ENCODE measurements at places on chromosomes 4 and X. TPM values are rescaled to one million over a fixed set of nuclear protein-coding genes. Genes with fewer than 3 reads are reported as not detected.

DNA sequence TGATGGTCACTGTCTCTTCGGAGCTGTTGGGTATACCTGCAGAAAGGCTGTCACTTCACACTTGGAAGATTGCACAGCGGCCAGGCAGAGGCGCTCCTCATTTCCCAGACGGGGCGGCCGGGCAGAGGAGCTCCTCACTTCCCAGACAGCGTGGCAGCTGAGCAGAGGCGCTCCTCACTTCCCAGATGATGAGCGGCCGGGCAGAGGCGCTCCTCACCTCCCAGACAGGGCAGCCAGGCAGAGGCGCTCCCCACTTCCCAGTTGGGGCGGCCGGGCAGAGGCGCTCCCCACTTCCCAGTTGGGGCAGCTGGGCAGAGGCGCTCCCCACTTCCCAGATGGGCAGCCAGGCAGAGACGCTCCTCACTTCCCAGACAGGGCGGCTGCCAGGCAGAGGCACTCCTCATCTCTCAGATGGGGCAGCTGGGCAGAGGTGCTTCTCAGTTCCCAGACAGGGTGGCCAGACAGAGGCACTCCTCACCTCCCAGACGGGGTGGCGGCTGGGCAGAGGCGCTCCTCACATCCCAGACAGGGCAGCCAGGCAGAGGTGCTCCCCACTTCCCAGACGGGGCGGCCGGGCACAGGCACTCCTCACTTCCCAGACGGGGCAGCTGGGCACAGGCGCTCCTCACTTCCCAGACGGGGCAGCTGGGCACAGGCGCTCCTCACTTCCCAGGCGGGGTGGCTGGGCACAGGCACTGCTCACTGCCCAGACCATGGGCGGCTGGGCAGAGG is 18.8 kb downstream of the PABPC1L2B start:
- no peak for DNase-seq

GRCh38 chrX:148185631-148186030 is 204.5 kb downstream of the FMR1NB start:
- DNase-seq = no peak

CXCL1 gene
- 1.3 TPM for total RNA-seq

GRCh38 chr4:56147371-56147770 is 198.6 kb downstream of the CEP135 start:
- DNase-seq = no peak

- DNase-seq = no peak
Measured at GRCh38 chrX:95318882-95319281, 1365.8 kb upstream of the DIAPH2 start.

WNK3 gene
- 0.73 TPM for total RNA-seq

GRCh38 chrX:73647632-73648322 is 84.8 kb downstream of the CHIC1 start:
- DNase-seq = no peak

- DNase-seq = no peak
Measured at GRCh38 chr4:71550220-71551165, 211.7 kb downstream of the SLC4A4 start.

TCEAL2 gene
- total RNA-seq = not detected

GLRA2 gene
- total RNA-seq = not detected

GRCh38 chr4:180489787-180490186 is 1753.4 kb upstream of the TENM3 start:
- no peak for DNase-seq

GRCh38 chr4:25527034-25527433 is 128.6 kb upstream of the SLC34A2 start:
- DNase-seq = no peak

F8A2 gene
- total RNA-seq = not detected

PRSS12 gene
- not detected for total RNA-seq

IGFBP7 gene
- 862 TPM for total RNA-seq

DNA sequence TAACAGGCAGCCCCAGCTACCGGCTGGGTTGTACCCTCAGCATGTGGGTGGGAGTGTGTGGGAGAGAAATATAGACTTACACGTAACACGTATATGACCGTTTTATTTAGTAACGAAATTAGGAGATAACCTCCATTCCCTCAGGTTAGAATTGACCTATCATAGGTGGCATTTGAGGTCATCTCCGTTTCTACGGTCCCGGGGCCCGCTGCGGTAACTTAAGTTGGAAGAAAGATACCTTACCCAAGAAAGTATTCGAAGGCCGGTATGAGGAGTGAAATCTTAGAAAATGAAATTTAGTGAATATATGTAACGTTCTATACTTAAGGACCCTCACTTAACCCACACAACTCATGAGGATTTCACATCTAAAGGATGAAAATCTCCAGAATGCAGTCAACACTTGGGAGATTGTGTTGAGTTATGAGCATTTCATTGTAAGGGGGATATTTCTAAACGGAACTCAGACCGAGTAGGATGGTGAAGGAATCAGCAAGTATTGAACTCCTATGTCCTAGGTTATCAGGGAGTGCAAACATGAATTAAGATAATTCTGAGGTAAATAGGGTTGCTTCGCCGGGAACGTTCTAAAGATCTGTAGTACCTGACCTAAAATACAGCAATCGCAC is 891 bp downstream of the CISD2 start:
- DNase-seq = no peak

DNA sequence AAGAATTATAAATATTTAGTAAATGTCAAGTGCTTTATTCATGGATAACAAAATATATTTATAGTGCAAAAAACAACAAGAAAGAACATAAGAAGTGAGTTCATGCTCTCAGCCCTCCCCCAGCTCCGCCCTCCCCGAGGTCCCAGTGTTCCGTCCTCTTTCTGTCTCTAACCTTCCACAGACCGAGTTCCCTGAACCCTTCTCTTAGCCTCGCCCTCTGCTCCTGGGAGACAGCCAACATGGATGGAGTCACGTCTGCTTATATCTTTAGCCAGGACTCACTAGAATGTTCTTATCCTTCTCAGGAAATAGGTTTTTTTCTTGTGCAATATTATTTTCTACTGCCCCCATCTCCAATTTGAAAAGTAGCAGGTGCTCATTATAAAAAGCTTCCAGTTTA is 40.1 kb upstream of the HELT start:
- DNase-seq = no peak

DGAT2L6 gene
- not detected for total RNA-seq

- DNase-seq = no peak
Measured at GRCh38 chrX:30635630-30636029, 17.6 kb upstream of the GK start.

- no peak for DNase-seq
Measured at GRCh38 chr4:154234576-154234975, 257.0 kb downstream of the DCHS2 start.

GRCh38 chrX:1249101-1249887 is 19.3 kb upstream of the CSF2RA start:
- peak; percentile 89 for DNase-seq

- peak; percentile 52 for DNase-seq
Measured at GRCh38 chr4:56871371-56871866, 36.3 kb upstream of the REST start.

GRCh38 chrX:15151267-15152186 is 118.4 kb downstream of the ASB9 start:
- DNase-seq = no peak

- DNase-seq = no peak
Measured at GRCh38 chr4:100063355-100063754, 113.3 kb upstream of the H2AZ1 start.

DNA sequence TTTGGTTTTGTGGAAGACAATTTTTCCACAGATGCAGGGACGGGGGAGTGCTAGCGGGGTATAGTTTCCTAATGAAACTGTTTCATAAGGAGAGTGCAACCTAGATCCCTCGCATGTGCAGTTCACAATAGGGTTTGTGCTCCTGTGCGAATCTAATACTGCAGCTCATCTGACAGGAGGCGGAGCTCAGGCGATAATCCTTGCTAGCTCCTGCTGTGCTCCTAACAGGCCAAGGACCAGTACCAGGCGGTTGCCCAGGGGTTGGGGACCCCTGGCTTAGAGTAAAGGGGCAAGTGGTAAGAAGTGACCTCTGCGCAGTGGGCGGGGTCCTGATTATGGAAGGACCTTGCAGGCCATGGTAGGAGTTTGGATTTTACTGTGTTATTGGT is 3.8 kb downstream of the SCML1 start:
- DNase-seq = no peak

- no peak for DNase-seq
Measured at GRCh38 chrX:110331444-110332030, 13.7 kb upstream of the AMMECR1 start.

ABLIM2 gene
- 24.9 TPM for total RNA-seq

MAGEB17 gene
- not detected for total RNA-seq

DNA sequence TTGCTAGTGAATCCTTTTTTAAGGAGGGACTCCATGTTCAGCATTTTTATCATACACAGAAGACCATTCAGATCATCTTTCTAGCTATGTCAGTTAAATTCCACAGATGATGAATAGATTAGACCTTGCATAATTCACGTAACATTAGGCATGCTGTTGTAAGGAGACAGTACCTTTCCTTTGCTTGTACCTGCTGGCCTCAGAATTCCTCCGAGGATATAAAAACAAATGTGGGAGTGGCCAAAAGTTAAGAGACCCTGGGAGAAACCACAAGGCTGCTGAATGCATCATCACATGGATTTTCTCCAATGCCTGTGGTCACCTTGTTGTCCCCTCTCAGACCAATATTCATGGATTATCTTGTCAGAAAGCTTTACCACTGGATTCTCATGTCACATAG is 201.4 kb downstream of the MAGEB17 start:
- DNase-seq = no peak

DNA sequence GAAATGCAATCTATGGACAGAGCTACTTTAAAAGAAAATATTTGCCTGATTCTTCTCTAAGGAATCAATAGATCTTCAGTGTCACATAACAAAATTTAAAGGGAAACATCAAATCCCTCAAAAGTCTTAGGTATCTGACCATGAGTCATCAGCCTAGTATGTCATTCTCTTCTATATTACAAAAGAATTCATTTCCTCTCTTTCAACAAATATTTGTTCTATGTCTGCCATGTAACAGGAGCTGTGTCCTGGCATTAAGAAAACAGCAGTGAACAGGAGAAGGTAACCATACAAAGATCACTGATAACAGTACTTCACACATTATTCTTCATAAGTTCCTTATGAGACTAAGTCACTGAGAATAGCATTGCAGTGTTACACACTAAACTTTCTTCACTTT is 243.6 kb upstream of the DKK2 start:
- no peak for DNase-seq

DNA sequence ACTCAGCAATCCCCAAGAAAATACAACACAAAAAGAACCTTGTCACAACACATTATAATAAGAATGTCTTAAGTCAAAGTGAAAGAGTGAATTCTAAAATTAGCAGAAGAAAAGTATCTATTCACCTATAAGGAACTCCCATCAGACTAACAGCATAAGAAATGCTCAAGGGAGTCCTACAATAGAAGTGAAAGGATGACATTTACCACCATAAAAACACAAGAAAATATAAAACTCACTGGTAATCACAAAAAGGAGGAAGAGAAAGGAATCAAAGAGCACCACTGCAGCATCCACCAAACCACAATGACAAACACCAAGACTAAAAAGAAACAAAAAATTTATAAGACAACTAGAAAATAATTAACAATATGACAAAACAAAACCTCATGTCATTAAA is 257.0 kb upstream of the AGTR2 start:
- no peak for DNase-seq

PFKFB1 gene
- 0.16 TPM for total RNA-seq

- no peak for DNase-seq
Measured at GRCh38 chrX:83008415-83008814, 499.7 kb upstream of the POU3F4 start.

SPANXA2 gene
- not detected for total RNA-seq

- DNase-seq = no peak
Measured at GRCh38 chrX:109390556-109390955, 91.3 kb downstream of the GUCY2F start.

EGFL6 gene
- total RNA-seq = not detected

STAP1 gene
- total RNA-seq = not detected

RHOXF1 gene
- total RNA-seq = not detected

DNA sequence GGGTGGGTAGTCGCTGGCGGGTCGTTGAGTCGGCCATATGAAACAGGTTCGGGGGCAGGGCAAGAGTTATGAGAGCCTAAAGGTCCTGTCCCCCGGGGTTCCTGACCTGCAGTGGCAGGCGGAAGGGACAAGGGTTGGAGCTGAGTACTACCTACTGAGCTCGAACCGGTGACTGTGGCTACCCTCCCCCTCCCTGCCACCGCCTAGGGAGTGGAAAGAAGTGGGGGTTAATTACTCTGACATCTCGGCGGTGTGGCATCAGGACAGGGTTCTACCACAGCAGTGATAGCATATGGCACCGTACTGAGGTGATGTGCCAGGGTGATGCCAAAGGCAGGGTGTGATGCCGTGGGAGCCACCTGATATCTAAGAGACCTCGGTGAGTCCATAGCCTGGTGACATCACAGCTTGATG is 307 bp downstream of the ATG4A start:
- no peak for DNase-seq

TRAM1L1 gene
- total RNA-seq = 0.57 TPM

DNA sequence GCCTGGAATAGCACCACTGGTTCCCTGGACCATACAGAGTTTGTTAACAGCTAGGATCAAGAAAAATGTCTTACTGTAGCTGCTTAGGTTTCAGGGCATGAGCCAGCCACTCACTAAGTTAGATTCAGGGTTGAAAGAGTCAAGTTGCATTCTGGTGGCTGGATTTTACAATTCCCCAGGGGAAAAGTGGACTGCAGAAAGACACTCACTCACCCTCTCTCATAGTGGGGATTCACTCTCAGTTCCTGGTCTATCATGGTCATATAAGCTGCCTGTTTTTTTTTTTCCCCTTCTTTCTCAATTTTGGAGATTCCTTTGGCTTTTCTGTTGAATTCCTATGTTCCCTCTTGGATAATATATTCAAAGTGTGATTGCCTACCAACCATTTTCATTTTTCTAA is 744.2 kb upstream of the GRIA3 start:
- no peak for DNase-seq

DNA sequence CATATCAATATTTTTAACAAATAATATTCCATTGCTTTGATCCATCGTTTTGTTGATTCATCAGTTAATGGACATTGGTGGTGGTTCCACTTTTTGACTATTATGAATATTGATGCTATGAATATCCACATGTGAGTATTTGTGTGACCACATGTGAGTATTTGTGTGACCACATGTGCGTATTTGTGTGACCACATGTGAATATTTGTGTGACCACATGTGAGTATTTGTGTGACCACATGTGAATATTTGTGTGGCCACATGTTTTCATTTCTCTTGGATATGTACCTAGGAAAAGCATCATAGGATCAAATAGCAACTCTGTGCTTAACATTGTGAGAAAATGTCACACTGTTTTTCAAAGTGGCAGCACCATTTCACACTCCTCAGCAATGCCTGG is 433.6 kb upstream of the FRG1 start:
- DNase-seq = no peak

- no peak for DNase-seq
Measured at GRCh38 chr4:22339491-22339890, 176.4 kb downstream of the ADGRA3 start.

SNX12 gene
- total RNA-seq = 49.5 TPM

- no peak for DNase-seq
Measured at GRCh38 chrX:23626651-23627050, 40.6 kb upstream of the PRDX4 start.

DNA sequence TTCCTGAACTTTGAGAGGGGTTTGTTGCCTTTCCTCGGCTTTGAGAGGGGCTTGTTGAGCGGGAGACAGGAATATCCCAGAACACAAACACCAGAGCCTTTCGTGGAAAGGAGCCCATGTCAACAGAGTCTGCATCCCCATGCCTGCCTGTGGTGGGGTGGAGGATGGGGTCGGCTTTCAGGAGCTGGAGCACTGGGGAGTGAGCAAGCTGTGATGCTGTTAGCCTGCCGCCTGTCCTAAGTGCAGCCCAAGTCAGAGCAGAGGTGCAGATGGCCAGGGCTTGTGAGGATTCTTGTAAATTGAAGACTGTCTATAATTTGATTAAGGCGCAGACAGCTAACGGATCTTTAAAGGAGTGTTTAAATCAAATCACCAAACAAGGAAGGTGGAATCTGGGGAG is 103.3 kb upstream of the ANK2 start:
- DNase-seq = no peak

All from Right ventricle myocardium inferior (tissue), 1 donor.